ENCODE measurements at places on chromosomes 6 and 20.

DNA sequence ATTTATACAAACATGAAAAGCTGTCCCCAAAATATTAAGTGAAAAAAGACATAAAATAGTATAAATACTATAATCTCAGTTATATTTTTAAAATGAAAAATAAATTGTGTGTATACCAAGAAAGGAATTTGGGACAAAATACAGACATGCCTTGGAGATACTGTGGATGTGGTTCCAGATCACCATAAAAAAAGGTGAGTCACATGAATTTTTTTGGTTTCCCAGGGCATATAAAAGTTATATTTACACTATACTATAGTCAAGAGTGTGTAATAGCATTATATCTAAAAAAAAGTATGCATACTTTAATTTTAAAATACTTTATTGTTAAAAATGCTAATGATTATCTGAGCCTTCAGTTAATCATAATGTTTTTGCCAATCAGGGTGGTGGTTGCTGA lies 17.4 kb upstream of the SDHAF4 start:
- no peak for DNase-seq

DNA sequence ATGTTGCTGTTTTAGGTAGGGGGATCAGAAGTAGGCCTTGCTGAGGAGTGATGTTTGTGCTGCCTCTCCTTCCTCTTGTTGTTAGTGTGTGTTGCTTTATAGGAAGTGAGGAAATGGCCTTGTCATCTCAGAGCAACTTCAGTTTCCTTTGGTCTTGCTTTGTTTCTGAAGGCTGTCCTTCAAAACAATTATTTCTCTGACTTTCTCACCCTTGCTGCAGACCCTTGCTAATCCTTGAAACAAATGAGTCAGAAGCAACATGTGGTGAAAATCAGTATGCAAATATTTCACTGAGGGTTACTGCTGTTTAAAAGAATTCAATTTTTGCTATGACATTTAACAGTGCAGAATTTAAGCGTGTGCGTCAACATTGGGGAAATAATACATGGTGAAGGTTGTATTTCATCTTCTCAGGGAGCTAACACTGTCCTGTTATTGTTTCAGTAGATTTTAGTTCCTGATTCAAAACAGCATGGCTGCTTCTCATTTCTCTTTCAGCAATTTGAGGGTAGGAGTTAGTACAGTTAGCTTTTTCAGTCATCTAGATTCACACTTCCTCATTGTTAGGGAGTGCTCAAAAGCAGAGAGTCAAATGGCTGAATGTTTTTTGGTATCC lies 13.8 kb downstream of the RNF144B start:
- no peak for DNase-seq

- DNase-seq: no peak
Measured at GRCh38 chr20:56722042-56722441, 92.9 kb downstream of the TFAP2C start.

GRCh38 chr6:124961777-124962638 lies at the start of gene RNF217:
TSS of gene RNF217 (plus strand) at chr6:124962437. CDS start at chr6:124962545, 108 bp downstream.
- no peak for DNase-seq

GRCh38 chr6:162271922-162272321 lies 455.6 kb downstream of the PRKN start:
- no peak for DNase-seq
